Stimulated activated CD8-positive, alpha-beta memory T cell treated with anti-CD3 and anti-CD28 coated beads, Interleukin-7, amount 100 ng/mL, for 4 hours (primary cell): ENCODE measurements at places on chromosomes 12 and 14.

DNA sequence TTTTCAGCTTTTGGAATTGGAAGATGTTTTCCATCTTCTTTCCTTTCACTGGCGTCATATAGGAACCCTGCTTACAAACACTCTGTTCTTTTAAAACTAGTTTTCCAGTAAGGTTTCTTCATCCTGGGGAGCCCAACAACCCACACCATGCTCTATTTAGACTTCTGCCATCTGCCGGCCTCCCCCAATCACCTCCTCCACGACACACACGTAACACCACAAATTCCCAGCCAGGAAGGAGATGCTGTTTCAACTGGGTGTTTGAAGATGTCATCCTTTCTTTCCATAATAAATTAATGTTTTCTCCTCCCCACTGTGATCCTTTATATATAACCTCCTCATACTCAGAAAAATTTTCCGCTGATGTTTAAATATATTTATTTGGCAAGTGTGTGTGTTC lies 231.4 kb upstream of the DDHD1 start:
- DNase-seq = no peak

DNA sequence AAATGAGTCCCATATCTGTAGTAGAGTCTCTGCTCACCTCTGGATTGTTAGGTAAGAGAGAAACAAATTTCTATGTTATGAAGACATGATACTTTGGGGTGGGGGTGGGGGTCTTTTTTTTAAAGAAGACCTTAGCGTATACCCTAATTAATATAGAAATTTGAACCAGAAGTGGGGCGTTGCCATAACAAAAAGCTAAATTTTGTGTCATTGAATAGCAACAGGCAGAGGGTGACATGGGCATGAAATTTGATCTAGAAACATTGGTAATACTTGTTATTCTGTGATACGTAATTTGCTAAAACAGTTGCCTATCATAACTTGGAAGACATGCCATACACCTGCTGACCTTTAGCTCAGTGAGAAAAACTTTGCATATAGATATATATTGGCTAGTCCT lies 92.3 kb upstream of the SLC38A2 start:
- DNase-seq = no peak

DNA sequence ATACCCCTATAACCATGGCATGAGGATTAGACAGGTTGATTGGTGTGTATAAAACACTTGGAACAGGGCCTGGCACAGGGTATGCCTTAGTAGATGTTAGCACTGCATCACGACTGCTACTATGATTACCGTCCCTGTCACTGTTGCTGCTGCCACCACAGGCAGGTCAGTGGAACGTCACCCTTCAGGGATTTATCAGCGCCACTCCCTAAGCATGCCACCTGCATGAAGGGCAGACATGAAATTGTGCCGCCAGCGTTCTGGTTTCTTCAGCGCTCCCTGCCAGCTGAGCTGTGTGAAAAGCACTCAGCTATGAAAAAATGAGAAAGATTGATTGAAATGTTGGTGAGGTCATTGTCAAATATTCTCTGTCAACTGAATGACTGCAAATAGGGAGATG lies 477.0 kb downstream of the DPF3 start:
- no peak for DNase-seq

GRCh38 chr12:51077930-51078329 lies 5.5 kb downstream of the CSRNP2 start:
- DNase-seq = no peak

GRCh38 chr12:64890873-64891468 lies 66.5 kb downstream of the TBC1D30 start:
- DNase-seq = no peak

DNA sequence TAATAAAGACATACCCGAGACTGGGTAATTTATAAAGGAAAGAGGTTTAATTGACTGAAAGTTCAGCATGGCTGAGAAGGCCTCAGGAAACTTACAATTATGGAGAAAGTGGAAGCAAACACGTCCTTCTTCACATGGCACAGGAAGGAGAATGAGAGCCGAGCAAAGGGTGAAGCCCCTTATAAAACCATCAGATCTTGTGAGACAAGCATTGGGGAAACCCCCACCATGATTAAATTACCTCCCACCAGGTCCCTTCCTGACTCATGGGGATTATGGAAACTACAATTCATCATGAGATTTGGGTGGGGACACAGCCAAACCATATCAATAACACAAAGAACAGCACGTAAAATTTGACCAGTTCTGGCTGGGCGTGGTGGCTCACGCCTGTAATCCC lies 85.6 kb upstream of the ATF7IP start:
- no peak for DNase-seq

DNA sequence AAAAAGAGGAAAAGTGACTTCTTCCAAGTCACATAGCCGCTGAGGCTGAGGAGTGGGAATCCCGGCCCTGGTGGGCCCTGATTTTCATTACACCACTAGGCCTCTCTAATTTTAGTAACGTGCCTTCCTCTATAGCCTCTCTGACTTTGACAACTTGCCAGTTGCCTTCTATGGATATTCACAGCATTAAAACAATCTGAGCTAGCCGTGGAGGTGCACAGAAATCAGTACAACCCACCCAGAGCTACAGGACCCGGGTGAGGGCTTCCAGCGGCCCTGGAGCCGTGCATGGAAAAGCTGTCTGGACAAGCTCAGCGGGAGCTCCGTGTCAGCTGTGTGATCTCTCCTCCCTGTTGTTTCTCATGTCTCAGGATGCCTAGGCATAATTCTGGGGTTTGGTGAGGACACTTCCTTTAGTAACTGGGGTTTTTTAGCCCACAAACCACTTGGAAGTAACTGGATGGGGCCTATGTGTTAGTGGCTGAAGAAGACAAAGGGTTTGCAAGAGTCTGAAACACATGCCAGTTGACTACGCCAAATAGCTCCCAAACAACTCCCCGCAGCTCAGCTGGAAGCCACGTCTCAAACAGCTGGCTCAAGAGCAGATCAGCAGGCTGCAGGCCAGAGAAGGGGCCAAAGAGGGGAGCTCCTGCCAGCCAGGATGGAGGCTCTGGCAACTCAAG lies 53.0 kb downstream of the SSH1 start:
- DNase-seq = no peak

- DNase-seq = no peak
These were observed 33.7 kb downstream of the SYNE3 start for GRCh38 chr14:95482627-95483308.

DNA sequence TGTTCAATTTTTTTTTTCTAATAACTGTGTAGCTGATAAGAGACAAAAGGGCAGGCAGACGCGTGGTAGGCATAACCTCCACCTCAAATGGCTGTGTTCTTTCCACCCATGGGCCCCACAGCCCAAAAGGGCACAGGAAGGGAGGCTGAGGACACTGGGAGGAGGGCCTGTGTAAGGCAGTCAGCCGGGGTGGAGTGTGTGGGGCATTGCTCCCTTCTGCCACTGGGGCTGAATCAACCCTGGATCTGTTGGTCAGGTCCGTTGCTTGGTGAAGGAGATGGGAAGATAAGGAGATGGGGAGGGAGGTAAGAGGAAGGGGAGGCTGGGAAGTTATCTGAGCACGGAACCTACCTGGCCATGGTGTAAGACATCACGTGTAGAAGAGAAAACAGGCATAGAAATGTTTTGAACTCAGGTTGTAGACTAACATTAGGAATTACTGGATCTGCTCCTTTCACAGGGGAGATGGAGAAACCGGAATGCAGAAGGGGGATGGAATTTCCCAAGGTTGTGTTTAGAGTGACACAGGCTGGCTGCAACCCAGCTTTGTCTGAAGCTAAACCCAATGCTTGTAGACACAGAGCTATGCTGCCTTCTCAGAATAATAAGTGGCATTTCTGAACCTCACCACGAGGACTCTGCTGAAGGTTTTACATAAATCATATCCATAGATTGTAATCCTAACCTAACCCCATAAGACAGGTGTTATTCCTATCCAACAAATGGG lies 138.5 kb upstream of the NOS1 start:
- DNase-seq = no peak

GRCh38 chr12:54857406-54857805 lies 3.1 kb downstream of the MUCL1 start:
- DNase-seq = no peak

GRCh38 chr14:59482541-59483331 lies 1.5 kb downstream of the L3HYPDH start:
- no peak for DNase-seq

DNA sequence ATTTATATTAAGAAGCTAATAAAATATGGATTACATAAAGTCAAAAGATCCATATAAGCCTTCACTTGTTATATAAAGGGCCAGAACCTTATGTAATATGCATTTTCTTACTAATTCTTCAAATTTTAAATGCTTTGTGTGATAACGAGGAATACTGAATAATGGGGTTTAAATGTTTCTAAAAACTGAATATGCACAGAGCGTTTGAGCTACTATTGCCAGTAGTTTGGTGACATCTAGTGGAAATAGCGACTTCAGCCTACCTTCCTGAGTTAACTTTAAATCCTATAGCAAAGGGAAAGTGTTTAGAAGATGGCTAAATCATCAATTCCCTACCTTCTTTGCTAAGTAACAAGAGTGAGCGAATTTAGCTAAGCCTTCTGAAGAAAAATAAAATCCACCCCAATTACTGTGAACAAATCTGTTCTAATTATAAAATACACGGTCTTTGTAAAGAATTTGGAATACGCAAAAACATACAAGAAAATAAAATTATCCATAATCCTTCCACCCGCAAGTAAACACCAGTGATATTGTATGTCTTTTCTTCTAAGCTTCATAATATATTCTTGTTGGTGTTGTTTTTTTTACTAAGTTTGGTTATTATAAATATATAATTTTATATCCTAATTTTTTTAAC lies 115.5 kb upstream of the G2E3 start:
- DNase-seq = no peak

- DNase-seq = no peak
These were observed 47.9 kb downstream of the FGD6 start for GRCh38 chr12:95169368-95169767.

DNA sequence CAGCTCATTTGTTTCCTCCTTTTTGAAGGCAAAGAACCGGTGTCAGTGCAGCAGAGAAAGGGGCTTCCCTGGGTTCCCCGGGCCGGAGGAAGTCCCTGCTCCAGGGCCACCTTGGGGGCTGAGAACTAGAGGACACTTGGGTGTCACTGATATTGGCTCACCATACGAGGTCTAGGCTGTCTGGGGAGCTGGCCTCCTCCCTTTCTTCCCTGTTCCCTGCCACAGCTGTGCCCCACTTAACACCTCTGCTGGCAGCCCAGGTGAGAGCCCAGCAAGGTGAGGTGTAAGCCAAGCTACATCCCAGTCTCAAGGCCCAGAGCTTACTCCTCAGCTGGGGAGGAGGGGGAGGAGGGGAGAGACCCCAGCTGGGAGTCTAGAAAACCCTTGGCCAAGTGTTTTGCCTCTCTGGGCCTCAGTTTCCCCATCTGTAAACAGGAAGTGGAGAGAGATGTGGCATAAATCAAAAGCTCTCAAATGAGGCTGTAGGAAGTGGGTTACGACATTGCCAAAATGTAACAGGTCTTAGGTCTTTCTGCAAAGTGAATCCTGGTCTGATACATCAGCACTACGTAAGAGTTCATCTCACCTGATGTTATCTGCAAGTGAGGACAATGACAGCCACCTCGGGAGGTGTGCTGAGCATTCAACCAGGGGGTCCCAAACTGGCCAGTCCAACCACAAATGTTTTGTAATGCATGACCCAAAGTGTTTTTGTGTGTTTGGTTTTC lies 25.5 kb downstream of the RASAL1 start:
- DNase-seq = no peak

GRCh38 chr12:3972576-3972975 lies 99.4 kb upstream of the PARP11 start:
- DNase-seq = no peak

DNA sequence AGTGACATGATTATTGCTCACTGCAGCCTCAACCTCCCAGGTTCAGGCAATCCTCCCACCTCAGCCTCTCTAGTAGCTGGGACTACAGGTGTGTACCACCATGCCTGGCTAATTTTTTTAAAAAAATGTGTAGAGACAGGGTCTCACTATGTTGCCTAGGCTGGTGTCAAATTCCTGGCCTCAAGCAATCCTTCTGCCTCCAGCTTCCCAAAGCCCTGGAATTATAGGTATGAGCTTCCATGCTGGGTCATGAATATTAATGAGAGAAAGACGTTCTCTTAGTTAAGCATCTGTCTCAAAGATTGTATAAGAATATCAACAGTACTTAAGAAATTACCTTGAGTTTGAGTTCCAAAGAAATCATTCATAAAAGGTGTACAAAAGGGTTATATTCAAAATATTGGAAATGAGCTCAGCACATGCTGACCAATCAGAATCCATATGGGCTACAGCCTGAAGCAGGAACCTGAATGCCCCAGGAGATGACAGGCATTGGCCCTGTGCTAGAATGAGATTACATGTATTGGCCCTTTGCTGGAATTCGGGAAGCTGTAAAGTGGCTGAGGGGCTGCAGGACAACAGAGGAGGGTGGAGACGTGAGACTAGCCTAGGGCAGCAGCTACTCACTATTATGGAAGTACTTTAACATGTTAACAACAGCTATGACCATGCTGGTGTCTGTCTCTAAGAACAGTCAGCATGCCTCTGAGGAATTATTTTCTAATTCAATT lies 157.0 kb upstream of the CPNE8 start:
- no peak for DNase-seq
